Stimulated activated CD4-positive, alpha-beta T cell treated with anti-CD3 and anti-CD28 coated beads, TNF-alpha, amount 100 ng/mL, for 24 hours (primary cell): ENCODE measurements at places on chromosomes 7 and 10.
A peak's percentile ranks its signal among the peaks of the same experiment; 100 is the strongest.

- DNase-seq: no peak
Observed at GRCh38 chr7:30633223-30633622, 38.5 kb downstream of the GARS1 start.

DNA sequence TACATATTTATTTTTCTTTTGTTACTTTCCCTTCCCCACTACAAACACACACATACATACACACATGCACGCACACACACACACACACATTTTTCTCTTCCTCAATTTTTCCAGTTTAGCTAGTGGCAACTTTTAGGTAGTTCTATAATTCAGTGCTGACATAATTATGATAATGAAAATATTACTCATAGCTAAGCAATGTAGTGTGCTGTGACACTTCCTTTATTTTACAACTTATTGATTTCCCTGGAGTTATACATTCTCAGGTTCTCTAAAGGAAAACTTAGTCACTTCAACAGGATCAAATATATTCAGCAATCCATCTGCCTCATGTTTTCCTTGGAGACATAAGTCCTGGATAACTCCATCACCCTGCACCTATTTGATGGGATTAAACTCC is 151.6 kb downstream of the CACNA2D1 start:
- DNase-seq: no peak

GRCh38 chr7:16916105-16916639 is 34.4 kb upstream of the AGR3 start:
- no peak for DNase-seq

- DNase-seq: peak; percentile 3
Observed at GRCh38 chr10:49309691-49310411, 10.9 kb downstream of the C10orf71 start.

DNA sequence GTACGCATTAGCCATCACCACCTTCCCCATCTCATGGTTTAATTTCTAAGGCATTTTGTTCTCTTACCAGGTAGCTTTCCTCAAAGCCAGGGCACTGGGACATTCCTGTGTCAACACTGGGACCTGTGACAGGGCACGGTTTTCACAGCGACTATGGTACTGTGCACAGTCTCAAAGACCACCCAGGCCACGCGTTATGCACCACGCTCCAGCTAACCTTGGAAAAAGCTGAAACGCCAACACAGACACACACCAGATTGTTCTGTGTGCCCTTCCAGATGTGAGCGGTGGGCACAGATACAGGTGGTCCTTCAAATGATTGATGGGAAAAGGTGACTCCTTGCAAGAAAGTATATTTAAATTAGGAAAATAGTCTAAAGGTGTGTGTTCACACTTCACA is 337.3 kb downstream of the WDR37 start:
- no peak for DNase-seq

- DNase-seq: no peak
Observed at GRCh38 chr10:70908406-70909296, 20.3 kb upstream of the PCBD1 start.

DNA sequence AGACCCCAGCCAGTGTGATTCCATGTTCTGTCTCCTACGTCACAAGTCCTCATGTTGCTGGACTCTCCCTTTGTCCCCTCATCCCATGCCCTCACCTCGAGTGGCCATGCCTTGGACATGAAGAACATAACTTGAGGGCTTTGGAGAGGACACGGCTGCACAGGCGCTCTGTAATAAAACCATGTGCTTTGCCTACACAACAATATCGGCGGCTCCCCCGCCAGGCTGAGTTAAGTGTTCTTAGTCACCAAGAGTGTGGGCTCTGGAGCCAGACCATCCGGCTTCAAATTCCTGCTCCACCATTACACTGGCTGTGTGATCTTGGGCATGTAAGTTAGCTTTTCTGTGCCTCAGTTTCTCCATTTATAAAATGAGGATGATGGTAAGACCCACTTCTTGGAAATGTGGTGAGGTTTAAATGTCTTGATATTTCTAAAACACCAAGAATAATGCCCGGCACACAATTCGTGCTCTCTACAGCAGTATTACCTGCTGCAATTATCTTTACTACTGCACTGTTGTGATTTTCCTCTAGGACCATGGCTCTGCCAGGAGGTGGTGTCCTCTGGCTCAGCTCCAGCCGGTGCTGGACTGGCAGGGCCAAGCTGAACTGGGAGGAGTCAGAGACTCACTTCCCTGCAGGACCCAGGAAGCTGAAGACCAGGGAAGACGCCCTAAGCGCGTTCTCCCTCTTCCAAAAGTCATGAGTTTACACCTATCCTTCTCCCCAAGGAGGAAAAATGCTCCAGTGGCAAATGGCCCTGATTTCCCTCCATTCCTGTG is 15.7 kb downstream of the SLIT1 start:
- no peak for DNase-seq

- DNase-seq: no peak
Observed at GRCh38 chr7:18756378-18757050, 261.0 kb downstream of the HDAC9 start.

DNA sequence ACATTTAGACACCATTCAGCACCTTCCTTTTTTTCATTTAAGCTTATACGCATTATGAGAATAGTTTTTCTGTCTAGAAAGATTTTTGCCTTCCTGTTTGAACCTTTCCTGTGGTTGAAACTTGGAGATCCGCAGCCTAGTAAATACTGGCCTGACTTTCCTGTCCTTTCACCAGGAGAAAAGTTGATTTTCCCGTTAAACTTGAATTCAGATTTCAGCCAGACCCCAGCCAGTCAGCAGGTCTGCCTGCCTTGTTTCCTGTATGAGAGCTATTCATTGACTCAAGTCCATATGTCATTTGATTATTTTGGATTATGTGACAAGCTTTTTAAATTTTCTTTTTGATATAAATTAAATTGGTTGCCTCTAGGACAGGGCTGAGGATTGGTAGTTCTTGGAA is 71.5 kb downstream of the EVX1 start:
- no peak for DNase-seq

DNA sequence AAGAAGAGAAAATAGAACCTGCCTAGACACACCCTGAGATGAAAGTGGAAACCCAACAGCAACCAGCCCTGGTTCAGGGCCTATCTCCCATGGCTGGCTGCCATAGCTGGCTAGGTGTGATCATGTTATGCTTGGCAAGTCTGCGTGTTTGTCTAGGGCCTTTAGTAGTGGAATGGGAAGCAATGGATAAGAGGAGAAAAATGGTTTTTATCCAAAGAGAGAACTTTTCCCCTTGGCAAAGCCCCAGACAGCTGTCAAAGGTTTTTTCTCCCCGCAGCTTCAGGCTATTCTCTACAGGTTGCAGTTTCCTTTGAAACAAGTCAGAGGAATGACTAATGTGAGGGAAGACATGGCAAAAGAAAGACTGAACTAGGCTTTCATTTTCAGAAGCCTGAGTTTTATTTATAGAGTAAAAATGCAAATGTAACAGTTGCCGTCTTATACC is 161.5 kb downstream of the SEMA3D start:
- no peak for DNase-seq

GRCh38 chr7:131501930-131502685 is 54.3 kb downstream of the PODXL start:
- DNase-seq: no peak

DNA sequence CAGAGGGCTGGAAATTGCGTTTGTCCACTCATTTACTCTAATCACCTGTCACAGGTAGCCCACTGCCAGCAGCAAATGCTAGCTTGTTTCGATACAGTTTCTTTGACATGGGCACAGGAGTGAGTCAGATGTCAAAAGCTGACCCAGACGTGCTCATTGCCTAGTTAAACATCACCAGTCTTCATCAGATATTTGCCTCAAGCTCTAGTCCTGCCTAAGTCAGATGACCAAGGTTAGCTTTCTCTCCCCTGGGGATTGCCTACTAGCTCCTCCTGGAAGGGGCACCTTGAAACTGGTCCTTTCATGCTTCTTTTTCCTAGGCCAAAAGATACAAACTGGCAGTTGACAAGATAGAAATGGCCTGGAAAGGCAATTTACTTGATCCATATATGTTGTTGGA is 35.2 kb downstream of the GPAM start:
- DNase-seq: no peak

DNA sequence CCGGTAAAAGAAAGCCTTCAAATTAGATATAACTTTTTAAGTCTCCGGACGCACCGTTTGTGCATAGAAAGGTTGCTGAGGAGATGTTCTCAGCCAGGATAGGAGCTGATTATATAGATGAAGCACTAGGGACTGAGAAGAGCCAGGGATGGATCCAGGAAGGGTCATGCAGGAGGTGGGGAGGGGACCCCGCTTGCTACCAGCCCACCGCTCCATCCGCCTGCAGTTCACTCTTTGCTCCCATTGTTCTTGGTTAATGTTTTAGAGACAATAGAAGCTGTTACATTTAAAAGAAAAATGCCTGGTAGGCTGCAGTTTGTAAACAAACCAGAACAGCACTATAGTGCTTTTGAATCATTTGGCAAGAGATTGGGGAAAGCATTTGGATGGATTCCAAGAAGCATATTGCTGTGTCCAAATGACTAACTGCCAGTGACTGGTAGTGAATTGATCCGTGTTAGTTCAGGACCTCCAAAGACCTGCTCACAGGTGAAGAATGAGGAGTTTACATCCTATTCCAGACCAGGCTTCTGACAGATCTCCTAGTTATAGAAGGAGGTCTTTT is 175.9 kb upstream of the TAC1 start:
- no peak for DNase-seq

DNA sequence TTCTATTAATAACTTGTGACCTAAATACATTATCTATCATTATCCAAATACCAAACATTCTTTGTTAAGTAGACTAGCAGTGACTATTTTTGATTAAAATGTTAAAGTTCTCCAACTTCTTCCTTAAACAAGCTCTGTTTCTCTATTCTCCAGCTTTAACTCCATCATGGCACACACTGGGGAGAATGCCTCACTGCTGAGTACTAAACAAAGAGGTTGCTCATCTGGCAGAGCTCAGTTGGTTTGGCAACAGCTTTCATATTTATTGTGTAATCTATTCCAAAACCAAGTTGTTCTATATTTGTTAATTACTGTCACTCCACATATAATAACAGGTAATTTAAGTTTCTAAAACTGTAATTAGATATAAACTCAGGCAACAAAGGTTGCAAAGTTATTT is 89.6 kb downstream of the USP6NL start:
- DNase-seq: no peak

DNA sequence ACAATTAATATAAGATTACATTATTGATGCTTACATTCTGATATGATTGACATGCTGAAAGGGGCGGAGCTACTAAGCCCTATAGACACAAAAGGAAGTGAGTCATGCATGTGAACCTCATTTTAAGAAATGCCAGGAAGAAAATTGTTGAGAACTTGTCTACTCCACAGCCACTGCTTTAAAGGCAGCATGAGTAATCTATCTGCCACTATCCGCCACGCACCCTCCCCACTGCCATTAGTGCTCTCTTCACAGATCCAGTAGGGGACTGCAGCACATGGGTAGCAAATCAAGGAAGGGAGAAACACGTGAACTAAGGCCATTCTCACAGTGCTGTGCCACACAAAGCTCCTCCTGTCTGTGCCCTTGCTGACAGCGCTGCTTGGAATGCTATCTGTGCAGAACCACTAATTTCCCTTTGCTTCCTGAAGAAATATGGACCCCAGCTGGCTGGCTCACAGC is 524.8 kb downstream of the GRM8 start:
- DNase-seq: no peak

- DNase-seq: no peak
Observed at GRCh38 chr10:123272171-123272570, 118.0 kb downstream of the BUB3 start.

- no peak for DNase-seq
Observed at GRCh38 chr10:121495719-121496118, 102.5 kb downstream of the FGFR2 start.

GRCh38 chr7:94511718-94512117 is 2.1 kb downstream of the CASD1 start:
- no peak for DNase-seq

DNA sequence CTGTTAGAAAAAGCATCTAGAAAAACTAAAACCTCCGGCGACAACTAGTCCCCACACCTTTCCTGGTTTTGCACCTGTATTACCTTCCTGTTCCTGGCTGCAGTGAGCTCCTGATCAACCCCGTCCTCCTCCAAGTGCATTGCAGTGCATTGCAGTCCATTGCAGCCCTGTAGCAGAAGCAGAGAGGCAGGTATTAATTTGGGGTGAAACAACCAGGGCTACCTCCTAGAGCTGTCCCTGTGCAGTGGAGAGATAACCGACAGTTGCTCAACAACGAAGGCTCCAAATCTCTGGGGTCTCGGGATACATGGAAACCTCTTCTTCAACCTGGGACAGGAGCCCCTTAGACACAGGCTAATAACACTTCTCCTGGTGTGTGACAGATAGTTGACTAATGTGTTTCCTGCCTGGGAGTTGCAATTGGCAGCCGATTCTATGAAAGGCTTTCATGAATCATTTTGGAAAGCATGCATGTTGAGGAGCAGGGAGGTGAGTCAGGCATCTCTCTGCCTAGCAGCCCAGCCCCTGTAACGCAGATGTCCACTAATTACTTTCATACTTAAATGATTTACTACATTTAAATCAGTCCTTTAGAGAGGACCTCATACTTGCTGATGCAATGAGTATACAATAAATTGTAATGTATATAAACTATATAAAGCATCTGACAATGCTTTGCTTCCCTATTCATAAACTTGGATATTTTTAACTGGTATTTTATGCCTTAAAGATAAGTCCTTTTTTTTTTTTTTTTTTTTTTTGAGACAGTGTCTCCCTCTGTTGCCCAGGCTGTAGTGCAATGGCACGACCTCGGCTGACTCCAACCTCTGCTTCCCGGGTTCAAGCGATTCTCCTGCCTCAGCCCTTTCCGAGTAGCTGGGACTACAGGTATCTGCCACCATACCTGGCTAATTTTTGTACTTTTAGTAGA is 59.0 kb downstream of the PRR15 start:
- no peak for DNase-seq

DNA sequence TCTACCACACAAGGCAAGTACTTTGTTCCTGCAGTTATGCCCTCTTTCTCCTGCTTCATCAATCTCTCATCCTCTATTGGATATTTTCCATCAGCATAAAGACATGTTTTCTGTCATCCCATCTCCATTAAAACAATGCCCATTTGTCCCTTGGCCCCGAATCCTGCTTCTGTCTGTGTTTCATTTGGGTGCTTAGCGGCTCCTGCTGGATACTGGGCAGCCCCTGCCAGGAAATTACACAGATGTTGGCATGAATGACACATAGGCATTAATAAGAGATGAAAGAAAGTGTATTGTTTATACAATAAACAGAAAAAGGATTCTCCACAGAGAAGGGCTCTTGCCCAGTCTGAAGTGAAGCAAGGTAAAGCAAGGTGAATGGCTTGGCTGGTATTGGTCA is 765.3 kb downstream of the REEP3 start:
- DNase-seq: no peak

DNA sequence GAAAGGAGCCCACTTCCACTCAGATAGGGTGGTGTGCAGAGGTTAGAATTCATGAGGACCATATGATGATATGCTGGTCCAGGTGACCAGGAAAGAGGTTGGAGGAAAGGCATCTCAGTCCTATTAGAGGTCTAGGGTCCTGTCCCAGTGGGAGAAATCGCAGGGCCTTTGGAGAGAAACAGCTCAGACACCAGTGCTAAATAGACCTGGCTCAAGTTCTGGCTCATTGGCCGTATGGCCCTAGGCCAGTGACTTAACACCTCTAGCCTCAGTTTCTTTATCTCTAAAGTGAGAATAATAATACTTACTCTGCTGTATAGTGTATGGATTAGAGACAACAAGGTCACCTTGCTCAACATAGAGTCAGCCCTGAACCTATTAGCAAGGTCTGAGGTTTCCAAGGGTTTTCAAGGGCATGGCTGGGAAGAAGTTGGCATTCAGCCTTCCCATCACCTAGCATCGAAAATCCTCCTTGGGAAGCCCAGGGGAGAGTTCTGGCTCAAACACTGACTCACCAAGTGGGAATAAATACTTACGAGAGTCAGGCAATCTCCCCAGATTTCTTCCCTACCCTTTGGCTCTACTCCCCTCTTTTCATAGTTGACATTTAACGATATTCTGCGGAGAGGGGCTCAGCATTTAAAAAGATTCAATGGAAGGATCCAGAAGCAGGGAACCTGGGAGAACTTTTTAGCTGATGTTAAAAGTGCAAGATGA is 473.1 kb upstream of the PODXL start:
- DNase-seq: no peak
